ENCODE measurements at places on chromosomes 13 and 19.

DNA sequence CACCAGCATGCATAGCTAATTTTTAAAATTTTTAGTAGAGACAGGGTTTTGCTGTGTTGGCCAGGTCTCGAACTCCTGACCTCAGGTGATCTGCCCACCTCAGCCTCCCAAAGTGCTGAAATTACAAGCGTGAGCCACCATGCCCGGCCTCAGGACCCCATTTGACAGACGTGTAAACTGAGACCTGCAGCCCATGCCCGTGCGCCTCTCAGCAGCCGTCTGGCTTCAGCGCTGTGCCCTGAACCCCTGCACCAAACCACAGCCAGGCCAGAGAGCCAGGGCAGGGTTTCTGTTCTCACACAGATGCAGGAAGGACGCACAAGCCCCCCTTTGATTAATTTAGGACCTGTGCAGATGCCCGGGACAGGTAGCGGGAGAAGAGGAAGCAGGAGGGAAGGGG is 7.3 kb upstream of the FFAR1 start:
- no peak for DNase-seq

DNA sequence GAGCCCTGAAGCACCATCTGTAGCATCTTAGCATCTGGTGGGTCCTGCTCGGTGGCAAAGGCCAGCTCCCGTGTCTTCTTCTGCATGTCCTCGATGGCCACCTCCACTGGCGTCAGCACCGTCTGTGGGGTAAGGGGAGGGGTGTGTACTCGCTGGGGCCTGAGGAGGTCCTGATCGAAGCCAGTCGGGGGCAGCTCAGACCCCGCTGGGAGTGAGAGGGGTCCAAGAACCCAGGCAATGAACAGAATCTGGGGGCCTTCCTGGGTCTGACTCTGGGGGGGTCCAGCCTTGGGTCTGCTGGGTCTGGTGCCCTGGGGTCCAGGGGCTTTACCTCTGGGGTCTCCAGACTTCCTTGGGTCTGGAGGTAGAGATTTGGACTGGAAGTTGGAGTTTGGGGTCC is 3.6 kb upstream of the KANK2 start:
- no peak for DNase-seq

DNA sequence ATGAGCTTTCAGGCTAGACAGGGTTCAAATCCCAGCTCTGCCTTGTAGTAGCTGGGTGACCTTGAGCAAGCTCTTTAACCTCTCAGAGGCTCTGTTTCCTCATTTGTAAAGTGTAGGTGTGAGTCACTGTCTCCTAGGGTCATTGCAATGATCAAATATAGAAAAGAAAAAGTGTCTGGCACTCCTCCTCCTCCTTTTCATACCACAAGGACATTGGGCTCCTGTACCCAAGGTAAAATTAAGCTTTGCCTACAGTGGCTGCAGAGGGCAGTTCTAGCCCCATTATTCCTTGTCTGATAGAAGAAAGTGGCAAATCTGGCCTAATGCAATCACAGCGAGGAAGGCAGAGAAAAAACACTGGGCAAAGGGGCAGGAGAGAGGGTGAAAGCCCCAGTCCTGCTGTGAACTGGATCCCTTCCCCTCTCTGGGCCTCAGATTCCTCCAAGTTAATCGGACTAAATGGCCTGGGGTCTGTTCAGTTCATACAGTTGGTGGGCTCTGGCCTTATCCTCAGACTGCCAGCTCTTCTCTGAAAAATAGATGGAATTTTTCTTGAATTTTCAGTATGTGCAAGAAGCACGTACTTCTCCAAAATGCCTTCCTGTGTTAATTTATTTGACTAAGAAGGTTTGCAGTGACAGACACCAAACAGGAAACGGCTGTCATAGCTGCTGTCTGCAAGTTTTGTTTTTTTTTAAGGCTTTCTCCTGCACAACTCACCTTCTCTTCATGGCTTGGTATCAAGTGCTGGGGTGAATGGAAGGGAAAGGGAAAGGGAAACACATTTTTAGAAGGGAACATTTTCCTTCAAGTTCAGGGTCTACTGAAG is 35.3 kb downstream of the RGCC start:
- DNase-seq: no peak

DNA sequence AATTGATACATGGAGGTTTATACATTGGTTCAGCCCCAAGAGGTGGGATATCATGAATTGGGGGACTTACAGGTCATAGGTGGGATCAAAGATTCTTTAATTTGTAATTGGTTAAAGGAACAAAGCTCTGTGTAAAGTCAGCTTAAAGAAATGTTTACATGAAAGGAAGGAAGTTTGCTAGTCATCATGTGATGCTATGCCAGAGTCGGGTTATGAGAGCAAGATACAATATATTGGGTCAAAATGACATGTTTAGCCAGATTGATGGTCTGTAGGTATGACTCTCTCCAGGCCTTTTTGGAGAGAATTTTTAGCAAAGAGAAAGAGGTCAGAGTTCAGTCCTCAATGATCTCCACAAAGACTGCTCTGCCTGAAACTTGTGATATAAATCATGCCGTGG is 5.3 kb upstream of the CYSLTR2 start:
- no peak for DNase-seq

- no peak for DNase-seq
Observed at GRCh38 chr13:51225029-51225428, 2.8 kb downstream of the FAM124A start.

All from RCC 7860 (cell line).